ENCODE measurements at places on chromosomes 5 and 9.

DNA sequence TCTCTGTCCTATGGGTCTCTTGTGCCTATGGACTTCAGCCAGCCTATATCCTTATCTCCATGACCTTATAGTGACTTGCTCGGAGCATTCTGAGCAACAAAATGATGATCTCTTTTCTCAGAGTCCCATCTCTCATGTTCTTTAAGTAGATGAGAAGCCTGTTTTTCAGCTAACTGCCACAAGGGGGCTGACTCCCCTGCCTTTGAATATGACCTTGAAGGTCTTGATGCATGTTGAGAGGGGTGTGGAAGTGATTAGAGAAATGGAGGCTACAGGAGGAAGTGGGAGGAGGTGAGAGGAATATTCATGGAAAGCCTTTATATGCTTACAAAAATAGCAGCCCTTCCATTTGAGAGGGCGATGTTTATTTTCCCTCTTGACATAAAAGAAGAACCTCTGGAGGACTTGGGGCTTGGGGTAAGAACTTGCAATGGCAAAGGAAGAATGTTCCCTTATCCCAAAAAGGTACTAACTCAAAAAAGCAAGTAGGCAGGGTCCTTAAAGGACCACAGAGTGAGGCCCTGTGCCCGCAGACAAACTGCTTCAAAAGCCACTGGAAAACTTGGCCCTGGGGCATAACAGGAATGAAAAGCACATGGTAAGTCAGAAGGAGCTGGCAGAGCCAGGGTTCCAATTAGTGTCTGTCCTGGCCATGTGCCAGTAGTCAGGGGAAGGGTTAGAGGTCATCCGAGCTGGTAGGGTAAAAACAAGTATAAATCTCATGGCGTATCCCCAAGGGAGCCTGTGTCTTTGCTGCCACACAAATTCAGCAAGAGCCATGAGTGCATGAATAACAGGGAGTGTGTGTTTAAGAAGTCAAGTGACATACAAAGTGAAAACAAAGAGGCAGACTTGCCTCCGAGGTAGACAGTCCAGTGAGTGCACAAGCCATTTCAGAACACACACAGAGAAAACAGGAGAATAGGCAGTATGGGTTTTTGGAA is 39.1 kb downstream of the FGD3 start:
- DNase-seq: peak; percentile 39

- no peak for DNase-seq
Measured at GRCh38 chr9:114756920-114757319, 48.9 kb downstream of the TNFSF15 start.

DNA sequence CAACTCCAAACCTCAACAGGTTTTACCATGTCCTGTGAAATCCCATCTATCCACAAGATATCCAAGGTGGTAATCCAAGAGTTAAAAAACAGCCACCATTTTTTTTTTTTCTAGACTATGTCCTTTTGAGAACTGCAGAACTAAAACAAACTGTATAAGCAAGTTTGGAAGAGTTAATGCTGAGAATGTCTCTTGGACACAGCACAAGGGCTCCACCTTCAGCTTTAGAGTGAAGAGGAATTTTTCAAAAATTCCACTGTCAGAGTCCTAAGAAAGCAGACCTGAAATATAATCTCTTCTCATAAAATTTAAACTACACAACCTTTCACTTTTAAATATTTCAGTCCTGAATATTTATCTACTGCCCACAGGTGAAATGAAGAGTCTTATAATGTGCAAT is 167.8 kb upstream of the CCNG1 start:
- no peak for DNase-seq

- DNase-seq: no peak
Measured at GRCh38 chr5:145774442-145774841, 60.7 kb downstream of the PRELID2 start.

- no peak for DNase-seq
Measured at GRCh38 chr5:58239731-58240130, 220.2 kb downstream of the PLK2 start.

GRCh38 chr9:127211983-127212382 is 52.6 kb upstream of the GARNL3 start:
- no peak for DNase-seq

- peak; percentile 50 for DNase-seq
Measured at GRCh38 chr5:14665101-14665822, 744 bp downstream of the OTULIN start.

DNA sequence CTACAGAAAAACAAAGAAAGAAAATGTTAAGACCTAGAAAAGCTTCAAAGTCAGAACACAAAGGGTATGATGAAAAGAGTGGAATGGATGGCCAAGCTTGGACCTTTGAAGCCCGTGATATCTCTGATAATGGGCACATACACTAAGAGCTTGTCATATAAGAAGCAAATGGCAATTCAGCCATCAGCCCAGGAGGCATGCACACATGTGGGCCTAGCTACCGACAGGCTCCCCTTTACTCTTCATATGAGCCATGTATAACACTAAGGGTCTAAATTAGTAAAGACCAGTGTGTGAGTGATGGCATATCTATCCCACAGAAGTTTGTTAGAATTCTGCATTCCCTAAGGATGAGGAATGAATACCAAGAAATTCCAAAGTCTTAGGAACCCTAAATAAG is 20.1 kb downstream of the GRHPR start:
- DNase-seq: no peak

All from activated CD4-positive, alpha-beta T cell treated with anti-CD3 and anti-CD28 coated beads, Interleukin-10, Interleukin-2, amounts not matched to agents 100 ng/mL and 50 ng/mL, durations not matched to agents 16 hours and 8 hours (primary cell).